RWPE2 (cell line): ENCODE measurements at places on chromosomes 3 and 15.

- DNase-seq = peak; percentile 74
- no peaks in the 10 kb centered on the region for H3K36me3 ChIP-seq
- H3K4me1 ChIP-seq = peaks cover 83% of the 10 kb centered on the region
- H3K4me3 ChIP-seq = no peak overlapping the region
- H3K27ac ChIP-seq = peak overlapping the region; percentile 98
These were observed 179.4 kb downstream of the ABHD5 start for GRCh38 chr3:43870120-43870519.

GRCh38 chr3:131350506-131350905 is 31.1 kb upstream of the NUDT16 start:
- DNase-seq = no peak
- H3K27ac ChIP-seq = peak overlapping the region; percentile 5
- no peak overlapping the region for H3K4me3 ChIP-seq
- H3K36me3 ChIP-seq = no peaks in the 10 kb centered on the region

GRCh38 chr15:38810686-38811085 is 246.1 kb upstream of the RASGRP1 start:
- DNase-seq = no peak
- no peak overlapping the region for H3K27ac ChIP-seq
- peaks cover under 1% of the 10 kb centered on the region for H3K27me3 ChIP-seq
- H3K4me1 ChIP-seq = no peaks in the 10 kb centered on the region
- no peak overlapping the region for H3K4me3 ChIP-seq

- H3K4me1 ChIP-seq = no peaks in the 10 kb centered on the region
- DNase-seq = no peak
- peaks cover 5% of the 10 kb centered on the region for H3K36me3 ChIP-seq
- H3K27ac ChIP-seq = no peak overlapping the region
These were observed 35.9 kb downstream of the CCK start for GRCh38 chr3:42229942-42230688.

DNA sequence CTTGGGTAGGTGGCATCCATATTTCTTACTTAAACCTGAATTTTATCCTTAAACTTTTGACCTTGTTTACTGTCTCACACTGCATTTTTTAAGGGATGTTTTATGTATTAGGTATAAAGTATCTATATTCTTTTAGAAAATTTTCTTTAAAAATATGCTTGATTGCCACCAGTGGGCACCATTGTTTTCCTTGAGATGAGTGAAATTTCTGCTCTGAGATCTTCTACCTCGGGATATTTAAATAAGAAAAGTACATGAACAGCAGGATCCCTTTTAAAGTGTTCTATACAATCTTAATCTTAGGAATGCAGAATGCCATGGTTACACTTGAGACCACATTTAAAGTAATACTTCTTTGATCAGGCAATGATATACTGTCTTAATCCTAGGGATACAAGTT is 108.7 kb downstream of the SLMAP start:
- H3K4me1 ChIP-seq = peaks cover 3% of the 10 kb centered on the region
- no peak overlapping the region for H3K27ac ChIP-seq
- H3K4me3 ChIP-seq = no peak overlapping the region
- no peak for DNase-seq

- no peaks in the 10 kb centered on the region for H3K27me3 ChIP-seq
- H3K4me3 ChIP-seq = no peak overlapping the region
- no peaks in the 10 kb centered on the region for H3K36me3 ChIP-seq
- DNase-seq = no peak
- no peak overlapping the region for H3K27ac ChIP-seq
- peaks cover 10% of the 10 kb centered on the region for H3K4me1 ChIP-seq
These were observed 7.9 kb upstream of the ANO10 start for GRCh38 chr3:43629741-43630140.

DNA sequence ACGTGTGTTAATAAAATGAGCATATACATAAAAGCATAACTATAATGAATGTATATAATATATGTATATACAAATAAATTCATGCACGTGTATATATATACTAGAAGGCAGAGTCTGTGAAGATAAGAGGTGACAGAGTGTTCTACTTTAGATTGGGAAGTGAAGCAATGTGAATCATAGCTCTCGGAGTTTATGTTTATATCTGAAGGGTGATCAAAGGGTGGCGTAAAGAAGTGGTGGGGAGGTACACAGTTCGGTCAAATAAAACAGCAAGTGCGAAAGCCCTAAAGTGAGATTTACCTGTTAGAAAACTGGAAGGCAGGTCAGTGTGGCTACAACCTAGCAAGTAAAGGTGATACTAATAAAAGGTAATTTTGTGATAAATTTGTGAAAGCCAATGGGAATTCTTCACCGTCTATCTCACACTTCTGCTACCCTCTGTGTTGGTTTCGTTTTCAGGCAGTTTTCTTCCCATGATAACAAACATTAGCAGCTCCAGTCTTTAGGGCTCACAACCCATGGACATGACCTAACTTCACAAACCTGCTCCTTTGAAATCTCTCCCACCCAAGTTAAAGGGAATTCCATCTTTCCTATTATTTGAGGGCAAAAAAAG is 46.7 kb upstream of the BCHE start:
- H3K27ac ChIP-seq = no peak overlapping the region
- H3K36me3 ChIP-seq = no peaks in the 10 kb centered on the region
- H3K27me3 ChIP-seq = no peaks in the 10 kb centered on the region
- H3K4me1 ChIP-seq = no peaks in the 10 kb centered on the region
- DNase-seq = no peak

DNA sequence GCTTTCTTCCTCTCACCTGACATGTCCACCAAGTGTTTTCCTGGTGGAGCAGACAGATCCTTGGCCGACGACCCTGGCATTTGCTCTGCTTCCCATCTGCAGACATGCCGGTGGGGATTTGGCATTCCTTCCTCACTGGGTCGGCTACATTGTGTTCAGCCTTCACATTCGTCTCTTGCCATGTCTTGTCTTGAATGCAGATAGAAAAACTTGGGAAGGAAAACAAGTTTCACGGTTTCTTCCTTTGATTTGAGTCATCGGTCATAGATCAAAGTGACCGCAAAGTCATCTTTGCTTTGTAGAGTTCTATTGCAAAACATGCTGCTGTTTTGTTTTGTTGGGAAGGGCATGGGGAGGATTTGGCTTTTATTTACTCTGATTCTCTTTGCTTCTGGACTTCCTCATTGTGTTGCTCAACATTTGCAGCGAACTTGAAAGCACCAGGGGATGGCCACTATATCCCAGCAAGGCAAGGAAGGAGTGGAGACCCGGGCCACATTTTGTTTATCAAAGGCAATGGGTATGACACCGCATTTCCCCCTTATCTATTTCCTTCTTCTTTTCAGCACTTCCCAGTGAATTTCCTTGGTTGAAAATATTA is 321.3 kb downstream of the CACNA2D3 start:
- H3K4me1 ChIP-seq = no peaks in the 10 kb centered on the region
- H3K27me3 ChIP-seq = peaks cover 2% of the 10 kb centered on the region
- H3K4me3 ChIP-seq = no peak overlapping the region
- no peaks in the 10 kb centered on the region for H3K36me3 ChIP-seq
- DNase-seq = no peak

DNA sequence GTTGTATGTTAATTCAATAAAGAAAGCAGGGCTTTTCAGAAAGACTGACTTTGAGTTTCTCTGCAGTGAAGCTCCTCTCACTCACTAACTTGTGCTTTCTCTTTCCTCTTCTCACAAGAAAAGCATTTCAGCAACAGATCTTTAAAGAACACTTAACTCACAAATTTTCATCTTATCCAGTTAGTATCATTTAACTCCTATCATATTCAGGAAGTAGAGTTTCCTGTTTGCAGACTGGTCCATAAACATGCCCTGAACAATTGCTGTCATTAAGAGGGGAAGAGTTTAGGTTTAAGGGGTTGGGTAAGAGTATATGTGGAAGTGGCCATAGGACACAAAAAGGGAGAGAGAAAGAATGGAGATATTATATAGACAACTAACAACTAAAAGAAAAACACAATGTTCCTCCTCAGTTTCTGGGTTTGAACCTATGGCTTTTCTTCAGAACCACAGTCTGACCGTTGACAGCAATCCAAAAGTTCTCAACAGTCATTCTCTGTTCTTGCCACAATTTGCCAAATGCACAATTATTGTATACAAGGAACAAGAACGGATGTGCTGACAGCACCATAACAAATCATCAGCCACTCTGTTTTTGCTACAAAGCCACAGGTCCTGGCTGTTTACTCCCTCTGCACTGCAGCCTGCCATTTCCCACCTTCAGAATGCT is 63.9 kb downstream of the CHAC1 start:
- H3K27ac ChIP-seq = no peak overlapping the region
- no peaks in the 10 kb centered on the region for H3K4me1 ChIP-seq
- no peak for DNase-seq
- H3K27me3 ChIP-seq = no peaks in the 10 kb centered on the region
- peaks cover 80% of the 10 kb centered on the region for H3K36me3 ChIP-seq

DNA sequence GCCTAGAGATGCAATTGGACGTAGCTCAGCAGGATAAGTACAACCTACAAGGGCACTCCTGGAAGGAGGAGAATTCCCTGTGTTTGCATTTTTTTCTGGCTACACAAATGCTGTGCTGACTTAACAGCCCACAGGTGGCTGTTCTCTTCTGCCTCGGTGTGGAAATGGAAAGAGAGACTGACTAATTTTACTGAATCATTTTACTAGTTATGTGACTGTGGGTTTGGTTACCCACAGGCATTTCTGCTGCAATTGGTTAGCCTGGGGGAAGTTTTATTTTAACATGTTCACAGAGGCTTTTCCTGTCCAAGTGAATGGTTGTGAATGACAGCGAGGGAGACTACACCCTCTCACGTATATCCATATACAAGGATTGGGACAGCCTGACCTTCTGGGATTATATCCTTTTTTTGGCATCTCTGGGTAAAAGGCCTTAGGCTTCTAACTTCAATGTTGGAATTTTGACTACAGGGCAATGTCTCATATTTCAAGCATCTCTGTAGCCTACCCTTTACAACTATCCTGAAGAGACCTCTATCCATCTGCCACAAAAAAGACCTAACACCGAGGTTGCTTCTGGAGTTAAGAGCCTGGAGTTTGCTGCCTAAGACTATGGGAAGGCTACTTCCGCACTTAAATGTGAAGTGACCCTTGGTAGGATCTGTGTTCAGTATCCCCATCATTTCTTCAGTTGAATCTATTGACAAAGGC is 67.2 kb upstream of the TP63 start:
- no peaks in the 10 kb centered on the region for H3K36me3 ChIP-seq
- peak overlapping the region; percentile 85 for H3K27ac ChIP-seq
- no peak overlapping the region for H3K4me3 ChIP-seq
- no peaks in the 10 kb centered on the region for H3K27me3 ChIP-seq

GRCh38 chr3:154324919-154325318 is 632 bp upstream of the DHX36 start:
- no peak overlapping the region for H3K27ac ChIP-seq
- DNase-seq = no peak
- peak overlapping the region; percentile 65 for H3K4me3 ChIP-seq
- H3K27me3 ChIP-seq = no peaks in the 10 kb centered on the region
- peaks cover 9% of the 10 kb centered on the region for H3K4me1 ChIP-seq

DNA sequence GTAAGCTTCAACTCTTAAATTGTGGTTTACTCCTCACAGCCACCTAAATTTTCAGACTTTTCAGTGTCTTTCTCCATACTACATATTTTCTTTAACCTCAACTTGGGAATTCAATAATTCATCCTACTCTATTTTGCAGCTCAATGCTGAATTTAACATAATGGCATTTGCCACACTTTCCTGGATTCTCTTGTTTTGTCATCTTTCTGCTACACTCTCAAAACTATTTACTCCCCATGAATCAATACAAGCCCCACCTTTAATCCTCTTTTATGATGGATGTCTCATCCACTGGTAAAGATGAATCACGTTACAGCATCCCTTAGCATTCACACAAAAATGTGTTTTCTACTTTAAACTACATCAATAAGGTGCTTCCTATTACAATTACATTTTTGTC is 19.6 kb upstream of the CHMP2B start:
- no peaks in the 10 kb centered on the region for H3K27me3 ChIP-seq
- no peak overlapping the region for H3K4me3 ChIP-seq
- peak overlapping the region; percentile 68 for H3K27ac ChIP-seq
- no peak for DNase-seq

- no peaks in the 10 kb centered on the region for H3K4me1 ChIP-seq
- H3K27ac ChIP-seq = no peak overlapping the region
- H3K27me3 ChIP-seq = no peaks in the 10 kb centered on the region
- no peak for DNase-seq
- H3K36me3 ChIP-seq = no peaks in the 10 kb centered on the region
These were observed 3.6 kb upstream of the MYH15 start for GRCh38 chr3:108513961-108514360.

- no peak overlapping the region for H3K27ac ChIP-seq
- no peak for DNase-seq
- no peaks in the 10 kb centered on the region for H3K27me3 ChIP-seq
- no peak overlapping the region for H3K4me3 ChIP-seq
- H3K4me1 ChIP-seq = no peaks in the 10 kb centered on the region
These were observed 422.7 kb downstream of the PLCL2 start for GRCh38 chr3:17307482-17307881.

- H3K36me3 ChIP-seq = no peaks in the 10 kb centered on the region
- peaks cover 5% of the 10 kb centered on the region for H3K4me1 ChIP-seq
- H3K27me3 ChIP-seq = no peaks in the 10 kb centered on the region
These were observed 97.1 kb upstream of the NR2E3 start for GRCh38 chr15:71713191-71713809.

DNA sequence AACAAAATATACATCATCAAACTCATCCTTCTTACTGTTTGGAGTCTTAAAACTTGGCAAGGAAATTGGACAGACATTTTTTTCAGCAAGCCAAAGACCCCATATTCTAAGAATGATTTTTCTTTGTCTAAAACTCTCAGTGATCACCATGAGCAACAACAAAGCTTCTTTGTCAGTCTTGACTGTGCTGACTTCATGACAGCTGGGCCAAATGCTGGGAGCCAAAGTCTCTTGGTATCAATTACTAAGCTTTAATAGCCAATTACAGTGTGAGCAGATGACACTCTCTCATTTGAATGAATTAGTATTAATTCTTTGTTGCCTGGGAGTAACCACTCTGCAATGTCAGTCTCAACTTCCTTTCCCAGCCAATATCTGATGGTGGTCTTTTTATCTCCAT is 48.1 kb upstream of the GK5 start:
- H3K36me3 ChIP-seq = no peaks in the 10 kb centered on the region
- no peak for DNase-seq
- H3K4me1 ChIP-seq = peaks cover 9% of the 10 kb centered on the region
- H3K27ac ChIP-seq = no peak overlapping the region
- no peak overlapping the region for H3K4me3 ChIP-seq
- H3K27me3 ChIP-seq = no peaks in the 10 kb centered on the region

DNA sequence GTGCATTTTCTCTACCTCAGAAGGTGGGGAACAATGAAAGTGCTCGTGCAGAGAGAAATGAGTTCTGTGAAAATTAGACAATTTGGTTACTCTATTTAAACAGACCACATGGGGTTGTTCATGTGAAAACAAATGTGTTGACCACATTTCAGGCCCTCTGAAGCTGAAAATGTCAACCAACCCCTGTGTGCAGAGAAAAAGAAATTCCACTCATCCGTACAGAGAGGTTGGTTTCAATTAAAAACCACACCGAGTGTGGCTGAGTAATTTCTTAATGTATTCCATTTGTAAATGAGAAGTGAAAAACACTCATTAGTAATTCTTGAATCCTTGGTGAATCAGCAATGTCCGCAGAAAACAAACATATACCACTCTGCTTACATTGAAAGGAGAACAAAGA is 46.9 kb upstream of the SLC7A14 start:
- H3K27me3 ChIP-seq = no peaks in the 10 kb centered on the region
- no peak overlapping the region for H3K4me3 ChIP-seq
- no peaks in the 10 kb centered on the region for H3K36me3 ChIP-seq
